ENCODE measurements at places on chromosomes 2 and 18.

DNA sequence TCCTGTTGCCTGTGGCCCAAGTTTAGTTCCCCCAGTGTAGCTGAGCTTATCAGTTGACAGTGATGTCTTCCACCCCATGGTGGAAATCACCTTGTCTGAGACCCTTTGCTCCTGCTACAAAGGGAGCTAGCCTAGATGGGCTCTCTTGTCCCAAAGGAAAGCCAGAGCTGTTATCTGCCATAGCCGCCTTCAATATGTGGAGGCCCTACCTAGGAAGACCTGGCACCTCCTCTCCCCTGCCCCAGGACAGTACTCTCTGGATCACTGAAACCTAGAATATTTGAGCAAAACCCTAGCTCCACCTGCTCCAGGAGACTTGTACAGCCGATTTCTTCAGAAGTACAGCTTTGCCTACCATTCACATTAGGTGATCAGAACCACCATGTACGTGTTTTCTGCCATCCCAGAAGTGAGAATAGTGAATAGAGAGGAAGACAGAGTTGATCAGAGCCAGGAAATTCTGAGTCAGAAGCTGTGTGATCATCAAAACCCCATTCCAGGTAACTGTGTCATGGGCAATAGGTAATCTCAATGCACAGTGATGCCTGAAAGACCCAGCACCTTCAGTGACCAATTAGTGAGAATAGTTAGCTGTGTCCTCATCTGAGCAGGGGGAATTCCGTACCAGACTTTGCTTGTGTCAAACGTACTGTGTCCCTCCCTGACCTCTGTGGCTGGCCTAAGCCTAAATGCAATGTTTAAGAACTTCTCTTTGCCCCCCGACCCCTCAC, 138.4 kb upstream of the ALPP start:
- no peak for DNase-seq

- DNase-seq: no peak
Measured at GRCh38 chr2:86033751-86034692, 71.7 kb downstream of the POLR1A start.

GRCh38 chr18:55280503-55280902, 307.5 kb downstream of the TCF4 start:
- DNase-seq: no peak

GRCh38 chr18:10558243-10558966, 32.6 kb downstream of the NAPG start:
- DNase-seq: no peak

GRCh38 chr2:47003641-47004427, 88.2 kb upstream of the MCFD2 start:
- DNase-seq: no peak

GRCh38 chr2:42607101-42607637, 38.7 kb downstream of the MTA3 start:
- no peak for DNase-seq

DNA sequence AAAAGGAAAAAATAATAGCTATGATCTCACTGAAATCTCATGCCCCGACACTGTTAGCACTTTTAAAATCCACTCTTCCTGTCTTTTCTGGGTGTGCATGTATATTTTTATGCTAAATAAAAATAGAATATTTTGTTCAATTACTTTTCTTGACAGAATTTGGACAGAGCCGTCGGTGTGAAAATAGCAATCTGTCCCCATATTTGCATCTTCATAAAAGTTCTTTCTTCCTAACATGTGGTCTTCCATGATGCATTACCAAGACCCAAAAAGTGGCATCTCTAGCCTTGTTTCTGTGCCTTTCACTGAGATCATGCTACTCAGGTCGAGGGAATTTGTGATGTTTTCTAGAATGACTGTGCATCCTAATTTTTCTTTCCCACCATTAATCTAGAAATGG, 298.8 kb upstream of the CCDC68 start:
- DNase-seq: no peak

DNA sequence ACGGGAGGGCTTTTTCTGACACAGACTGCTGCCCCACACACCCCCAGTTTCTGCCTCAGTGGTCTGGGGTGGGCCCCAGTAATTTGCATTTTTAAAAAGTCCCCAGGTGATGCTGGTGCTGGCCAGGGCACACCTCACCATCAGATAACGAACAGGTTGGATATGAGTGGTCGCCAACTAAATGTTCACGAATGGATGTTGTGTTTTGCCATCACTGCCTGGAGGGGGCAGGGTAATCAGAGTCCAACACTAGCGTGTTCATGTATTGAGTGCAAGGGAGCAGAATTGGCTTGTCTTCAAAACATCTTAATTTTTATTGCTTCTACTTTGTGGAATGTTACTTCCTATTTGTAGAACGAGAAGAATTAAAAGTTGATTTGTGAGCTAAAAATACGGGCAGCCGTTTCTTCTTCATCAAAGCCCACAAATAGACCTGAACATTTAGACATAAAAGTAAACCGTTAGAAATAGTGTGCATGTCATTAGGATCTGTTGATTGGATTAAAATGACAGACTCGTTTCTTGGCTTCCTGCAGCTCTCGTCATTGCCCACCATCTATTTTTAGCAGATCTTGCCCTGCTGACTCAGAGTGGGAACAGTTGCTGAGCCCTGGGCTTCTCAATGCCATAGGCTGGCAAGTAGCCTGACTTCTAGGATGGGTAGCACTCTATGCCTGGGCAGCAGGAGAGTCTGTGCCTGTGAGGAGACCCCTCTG, 45.2 kb downstream of the NCK2 start:
- DNase-seq: no peak

Data from DMS79 (cell line).